ENCODE measurements at places on chromosomes 5 and 9. TPM values are rescaled to one million over a fixed set of nuclear protein-coding genes. Genes with fewer than 3 reads are reported as not detected.

DNA sequence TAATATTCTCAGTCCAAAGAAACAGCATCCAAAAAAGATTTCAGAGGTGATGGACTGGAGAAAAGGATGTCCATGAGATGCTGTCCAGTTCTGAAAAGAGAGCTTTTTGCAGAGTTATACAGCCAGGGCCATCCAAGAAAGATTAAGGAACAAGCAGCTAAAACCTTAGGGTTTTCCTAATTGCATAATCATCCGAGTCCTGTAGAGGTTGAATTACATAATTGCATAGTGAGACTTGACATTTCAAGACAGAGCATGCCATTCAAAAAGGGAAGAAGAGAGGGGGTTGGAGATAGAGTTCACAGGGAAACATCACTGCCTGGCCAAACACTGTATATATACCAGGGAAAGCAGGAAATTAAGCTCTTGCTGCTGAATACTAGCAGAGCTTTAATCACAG, 1729.2 kb upstream of the WWC1 start:
- no peaks in the 10 kb centered on the region for H3K27me3 ChIP-seq
- no peaks in the 10 kb centered on the region for H3K36me3 ChIP-seq
- no peak overlapping the region for H3K4me3 ChIP-seq

GRCh38 chr5:169029661-169030274, 271.2 kb downstream of the SLIT3 start:
- no peak overlapping the region for H3K4me3 ChIP-seq
- no peaks in the 10 kb centered on the region for H3K27me3 ChIP-seq
- DNase-seq, result no peak
- no peaks in the 10 kb centered on the region for H3K4me1 ChIP-seq
- H3K36me3 ChIP-seq, result no peaks in the 10 kb centered on the region
- no peak overlapping the region for H3K27ac ChIP-seq

GRCh38 chr5:56910210-56910965, 992 bp downstream of the SETD9 start:
- peak overlapping the region; percentile 53 for H3K27ac ChIP-seq
- H3K36me3 ChIP-seq, result no peaks in the 10 kb centered on the region
- peaks cover 6% of the 10 kb centered on the region for H3K4me1 ChIP-seq
- H3K27me3 ChIP-seq, result no peaks in the 10 kb centered on the region
- H3K4me3 ChIP-seq, result peak overlapping the region; percentile 81
- DNase-seq, result no peak

DNA sequence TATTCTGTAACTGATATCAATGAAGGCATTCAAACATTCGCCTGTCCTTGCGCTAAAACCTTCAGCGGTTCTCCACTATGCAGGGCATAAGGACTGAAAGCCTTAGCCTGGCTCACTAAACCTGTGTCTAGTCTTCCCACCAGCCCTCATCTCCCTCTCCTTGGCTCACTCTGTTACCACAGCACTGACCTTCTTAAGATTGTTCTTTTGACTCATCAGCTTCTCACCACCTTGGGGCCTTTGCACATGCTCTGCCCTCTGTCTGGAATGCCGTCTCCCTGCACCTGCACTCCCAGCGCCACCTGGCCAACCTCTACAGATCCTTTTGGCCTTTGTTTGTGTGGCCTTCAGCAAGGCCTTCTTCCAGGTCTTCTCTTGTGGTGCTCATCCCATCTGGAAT, 131.8 kb upstream of the IER5L start:
- no peak overlapping the region for H3K27ac ChIP-seq
- H3K4me1 ChIP-seq, result peaks cover 2% of the 10 kb centered on the region
- H3K4me3 ChIP-seq, result no peak overlapping the region

DNA sequence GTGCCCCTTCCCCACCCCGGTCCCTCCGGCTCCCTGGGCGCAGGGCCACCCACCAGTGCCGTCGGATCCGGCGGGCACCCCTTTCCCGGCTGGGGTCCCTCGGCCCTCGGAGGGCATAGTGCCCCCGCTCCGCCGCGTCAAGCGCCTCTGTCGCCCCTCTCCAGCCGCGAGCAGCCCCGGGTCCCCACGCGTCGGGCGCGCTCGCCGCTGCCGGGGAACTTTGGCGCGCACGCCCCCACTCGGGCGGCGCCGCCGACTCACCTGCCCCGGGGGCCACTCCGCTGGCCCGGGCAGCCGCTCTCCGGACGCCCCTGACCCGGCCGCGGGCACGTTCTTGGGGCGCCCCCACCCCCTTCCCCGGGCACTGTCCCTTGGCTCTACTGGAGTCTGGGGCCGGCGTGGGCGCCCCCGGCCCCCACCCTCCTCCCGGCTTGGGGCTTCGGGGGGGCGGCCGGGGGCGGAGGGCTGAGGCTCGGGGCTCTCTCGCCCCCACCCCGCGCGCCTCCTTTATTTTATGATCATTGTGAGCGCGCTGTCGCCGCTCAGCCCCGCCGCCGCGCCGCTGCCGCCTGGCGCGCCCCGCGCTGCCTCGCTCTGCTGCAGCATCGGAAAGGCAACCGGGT, 1.1 kb upstream of the FAM78A start:
- no peak for DNase-seq
- peaks cover 12% of the 10 kb centered on the region for H3K27me3 ChIP-seq
- H3K4me1 ChIP-seq, result peaks cover 12% of the 10 kb centered on the region
- H3K27ac ChIP-seq, result no peak overlapping the region
- peak overlapping the region; percentile 72 for H3K4me3 ChIP-seq

DNA sequence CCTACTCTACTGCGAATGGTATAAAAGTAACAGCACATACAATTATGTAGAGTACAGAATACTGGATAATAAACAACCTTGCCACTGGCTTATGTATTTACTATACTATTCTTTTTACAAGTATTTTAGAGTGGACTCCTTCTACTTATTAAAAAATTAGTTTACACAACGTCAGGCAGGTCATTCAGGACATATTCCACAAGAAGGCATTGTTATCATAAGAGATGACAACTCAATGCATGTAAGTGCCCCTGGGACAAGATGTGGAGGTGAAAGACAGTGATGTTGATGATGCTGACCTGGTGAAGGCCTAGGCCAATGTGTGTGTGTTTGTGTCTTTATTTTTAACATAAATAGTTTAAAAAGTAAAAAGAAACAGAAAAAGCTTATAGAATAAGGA, 421.7 kb downstream of the CDH12 start:
- DNase-seq, result no peak
- H3K4me3 ChIP-seq, result no peak overlapping the region
- no peaks in the 10 kb centered on the region for H3K36me3 ChIP-seq
- no peaks in the 10 kb centered on the region for H3K27me3 ChIP-seq

DNA sequence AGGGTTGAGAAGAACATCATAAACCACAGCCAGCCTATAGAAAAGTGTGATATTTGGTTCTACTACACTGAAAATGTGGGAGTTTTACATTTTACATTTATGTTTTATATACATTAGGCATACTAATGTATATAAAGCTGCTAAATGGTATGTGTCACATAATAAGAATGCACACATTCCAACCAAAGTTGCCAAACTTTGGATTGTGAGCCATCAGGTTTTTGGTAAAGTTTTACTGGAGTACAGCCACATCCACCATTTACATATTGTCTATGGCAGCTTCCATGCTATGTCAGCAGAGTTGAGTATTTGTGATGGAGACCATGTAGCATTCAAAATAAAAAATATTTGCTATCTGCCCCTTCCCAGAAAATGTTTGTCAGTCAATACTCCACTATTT, 23.1 kb upstream of the TARS1 start:
- H3K27ac ChIP-seq, result no peak overlapping the region
- no peak for DNase-seq
- no peaks in the 10 kb centered on the region for H3K4me1 ChIP-seq
- H3K4me3 ChIP-seq, result no peak overlapping the region
- no peaks in the 10 kb centered on the region for H3K27me3 ChIP-seq

- DNase-seq, result no peak
- no peak overlapping the region for H3K4me3 ChIP-seq
- no peak overlapping the region for H3K27ac ChIP-seq
- H3K36me3 ChIP-seq, result no peaks in the 10 kb centered on the region
Observed at GRCh38 chr9:36867241-36867640, 166.8 kb downstream of the PAX5 start.

DNA sequence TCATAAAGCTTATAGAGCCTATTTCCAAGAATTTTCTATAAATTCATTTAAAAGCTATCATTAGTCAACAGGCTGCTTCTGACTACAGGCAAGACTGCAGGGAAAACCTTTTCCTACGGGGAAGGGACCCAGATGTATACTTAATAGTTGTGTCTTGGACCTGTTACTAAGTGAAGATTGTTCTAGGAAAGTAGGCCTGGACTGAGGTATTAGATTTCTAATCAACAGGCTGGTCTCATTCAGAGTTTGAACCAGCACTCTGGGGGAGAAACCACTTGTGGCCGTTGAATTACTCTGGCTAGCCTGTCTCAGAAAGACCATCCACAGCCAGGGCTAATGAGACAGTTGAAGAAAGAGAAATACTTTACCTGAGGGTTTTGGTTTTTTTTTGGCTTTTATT, 60.0 kb downstream of the IL6ST start:
- no peaks in the 10 kb centered on the region for H3K4me1 ChIP-seq
- no peak overlapping the region for H3K4me3 ChIP-seq
- peaks cover 9% of the 10 kb centered on the region for H3K36me3 ChIP-seq
- no peak for DNase-seq
- no peaks in the 10 kb centered on the region for H3K27me3 ChIP-seq
- no peak overlapping the region for H3K27ac ChIP-seq

DNA sequence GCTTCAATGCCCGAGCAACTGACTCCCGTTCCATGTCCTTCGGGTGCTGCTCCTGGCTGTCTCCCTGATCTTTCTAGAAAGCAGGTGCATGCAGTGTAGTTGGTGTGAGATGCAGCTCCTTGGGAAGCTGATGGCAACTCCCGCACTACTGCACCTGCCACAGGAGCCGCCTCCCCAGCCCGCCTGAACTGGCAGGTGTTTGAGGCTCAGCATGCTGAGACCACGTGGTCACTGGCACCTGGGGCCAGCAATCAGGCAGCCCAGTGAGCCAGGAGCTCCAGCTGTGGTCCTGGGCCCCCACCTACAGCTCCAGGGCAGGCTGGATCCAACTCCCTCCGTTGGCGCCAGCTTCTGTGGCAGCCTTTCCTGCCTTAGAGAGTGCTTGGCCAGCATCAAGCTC, 111.5 kb downstream of the ICE1 start:
- H3K4me3 ChIP-seq, result no peak overlapping the region
- no peaks in the 10 kb centered on the region for H3K36me3 ChIP-seq
- no peaks in the 10 kb centered on the region for H3K27me3 ChIP-seq

DNA sequence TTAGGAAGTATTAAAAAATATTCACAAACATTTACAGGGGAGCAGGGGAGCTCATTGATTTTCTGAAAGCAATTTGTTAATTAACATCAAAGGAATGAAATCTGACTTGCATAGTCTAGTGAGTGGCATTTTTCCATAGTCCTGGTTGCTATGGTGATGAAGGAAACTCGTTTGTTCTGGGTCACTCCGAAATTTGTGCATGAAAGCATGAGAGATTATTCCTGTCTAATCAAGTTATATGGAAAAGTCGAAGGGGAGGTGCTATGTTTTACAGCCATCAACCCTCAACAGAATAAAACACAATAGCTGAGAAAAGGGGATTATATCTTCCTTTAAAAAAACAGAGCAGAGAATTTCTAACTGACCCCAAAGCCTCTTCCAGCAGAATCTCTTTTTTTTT, 1495.7 kb upstream of the WWC1 start:
- no peak overlapping the region for H3K4me3 ChIP-seq
- H3K4me1 ChIP-seq, result no peaks in the 10 kb centered on the region
- no peaks in the 10 kb centered on the region for H3K36me3 ChIP-seq
- H3K27me3 ChIP-seq, result no peaks in the 10 kb centered on the region

- DNase-seq, result no peak
- no peaks in the 10 kb centered on the region for H3K4me1 ChIP-seq
- peaks cover 13% of the 10 kb centered on the region for H3K27me3 ChIP-seq
- H3K27ac ChIP-seq, result no peak overlapping the region
- H3K36me3 ChIP-seq, result no peaks in the 10 kb centered on the region
- H3K4me3 ChIP-seq, result no peak overlapping the region
Observed at GRCh38 chr5:150605546-150605945, 34.9 kb upstream of the SYNPO start.

GRCh38 chr9:83701769-83702168, 6.0 kb downstream of the UBQLN1 start:
- H3K4me3 ChIP-seq, result no peak overlapping the region
- H3K27ac ChIP-seq, result no peak overlapping the region
- DNase-seq, result no peak
- H3K4me1 ChIP-seq, result peaks cover 33% of the 10 kb centered on the region
- H3K36me3 ChIP-seq, result no peaks in the 10 kb centered on the region

DNA sequence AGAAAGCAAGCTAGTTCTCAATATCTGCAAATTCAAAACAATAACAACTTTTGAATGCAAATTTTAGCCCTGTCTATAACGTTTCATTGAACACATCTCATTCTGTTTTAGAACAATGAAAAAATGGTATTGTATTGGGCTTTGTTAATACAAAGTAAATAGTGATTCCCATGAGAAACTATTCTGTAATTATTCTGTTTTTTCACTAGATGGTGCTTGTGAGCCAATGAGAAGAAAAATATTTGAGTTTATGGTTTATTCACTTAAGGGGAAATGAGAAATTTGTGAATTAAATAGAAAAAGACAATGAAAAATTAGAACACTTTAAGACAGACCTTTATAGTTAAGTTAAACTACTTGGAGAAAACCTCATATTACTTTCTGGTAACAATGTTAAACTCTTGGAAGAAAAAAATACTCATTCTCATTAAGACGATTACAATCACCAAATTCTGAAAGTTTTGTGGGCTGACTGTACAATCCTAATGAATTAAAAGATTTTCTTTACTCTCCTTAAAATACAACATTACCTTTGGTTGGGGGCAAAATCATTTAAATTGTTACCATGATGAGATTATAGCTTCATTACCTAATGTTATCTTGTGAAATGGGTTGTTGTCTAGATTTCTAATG, 127.0 kb downstream of the NNT start:
- H3K4me1 ChIP-seq, result no peaks in the 10 kb centered on the region
- H3K36me3 ChIP-seq, result no peaks in the 10 kb centered on the region
- no peak overlapping the region for H3K27ac ChIP-seq
- H3K4me3 ChIP-seq, result no peak overlapping the region
- no peaks in the 10 kb centered on the region for H3K27me3 ChIP-seq

GRCh38 chr5:177476531-177477233, 3.2 kb upstream of the DBN1 start:
- DNase-seq, result no peak
- no peaks in the 10 kb centered on the region for H3K36me3 ChIP-seq
- H3K4me3 ChIP-seq, result no peak overlapping the region
- H3K27me3 ChIP-seq, result no peaks in the 10 kb centered on the region

- DNase-seq, result peak; percentile 71
- H3K27me3 ChIP-seq, result no peaks in the 10 kb centered on the region
- H3K27ac ChIP-seq, result peak overlapping the region; percentile 87
- H3K36me3 ChIP-seq, result no peaks in the 10 kb centered on the region
- no peak overlapping the region for H3K4me3 ChIP-seq
- no peaks in the 10 kb centered on the region for H3K4me1 ChIP-seq
Observed at GRCh38 chr5:76733049-76733417, 17.1 kb downstream of the F2R start.

NMUR2 gene
- not detected for total RNA-seq

ADGRD2 gene
- not detected for total RNA-seq

PAEP gene
- not detected for total RNA-seq

PRDM9 gene
- not detected for total RNA-seq

SCGB3A1 gene
- 0.92 TPM for total RNA-seq

CXCL14 gene
- not detected for total RNA-seq

SEMA5A gene
- total RNA-seq, result 0.60 TPM

C7 gene
- not detected for total RNA-seq

RLN1 gene
- 4.8 TPM for total RNA-seq

LCP2 gene
- 394 TPM for total RNA-seq
